ENCODE measurements at places on chromosomes 13 and 19.

GRCh38 chr19:20250121-20250520, 83.1 kb downstream of the ZNF486 start:
- DNase-seq = no peak

DNA sequence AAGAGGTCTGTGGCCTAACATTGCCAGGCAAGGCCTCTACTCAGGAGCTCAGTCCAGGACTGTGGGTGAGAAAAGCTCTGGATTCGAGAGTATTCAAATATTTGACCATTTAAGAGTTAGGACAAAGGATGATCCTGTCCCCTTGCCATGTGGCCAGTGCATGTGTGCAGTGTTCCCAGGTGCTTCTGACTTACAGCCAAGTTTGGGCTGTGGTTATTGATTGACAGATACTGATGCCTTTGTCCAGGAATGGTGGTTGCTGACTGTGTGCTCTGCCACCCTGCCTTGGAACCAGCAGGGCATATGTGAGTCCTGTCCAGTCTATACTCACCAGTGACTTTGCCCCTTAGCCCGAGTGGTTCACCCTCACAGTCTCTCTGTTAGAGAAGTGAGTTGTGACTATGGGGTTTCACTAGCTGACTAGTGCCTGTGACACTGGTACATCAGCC, 51.9 kb downstream of the GARRE1 start:
- DNase-seq = no peak

GRCh38 chr19:1981253-1981652, 34.3 kb downstream of the BTBD2 start:
- no peak for DNase-seq

DNA sequence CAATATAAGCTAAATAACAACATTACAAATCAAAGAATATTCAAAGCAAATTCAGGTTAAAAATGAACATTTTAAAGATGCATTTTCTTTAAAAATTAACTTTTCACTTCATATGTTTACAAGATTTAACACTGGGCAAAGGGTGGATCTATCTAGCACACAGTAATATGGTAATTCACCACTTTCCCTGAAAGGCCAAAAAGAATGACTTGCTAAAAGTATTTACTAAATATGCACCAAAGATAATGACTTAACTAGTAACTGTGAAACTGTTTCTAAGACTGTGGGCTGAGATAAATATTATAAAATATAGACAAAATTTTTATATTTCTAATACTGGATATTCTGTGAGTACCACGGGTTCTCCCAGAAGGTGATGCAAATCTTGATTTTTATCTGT, 4.5 kb upstream of the EEF1AKMT1 start:
- DNase-seq = no peak

DNA sequence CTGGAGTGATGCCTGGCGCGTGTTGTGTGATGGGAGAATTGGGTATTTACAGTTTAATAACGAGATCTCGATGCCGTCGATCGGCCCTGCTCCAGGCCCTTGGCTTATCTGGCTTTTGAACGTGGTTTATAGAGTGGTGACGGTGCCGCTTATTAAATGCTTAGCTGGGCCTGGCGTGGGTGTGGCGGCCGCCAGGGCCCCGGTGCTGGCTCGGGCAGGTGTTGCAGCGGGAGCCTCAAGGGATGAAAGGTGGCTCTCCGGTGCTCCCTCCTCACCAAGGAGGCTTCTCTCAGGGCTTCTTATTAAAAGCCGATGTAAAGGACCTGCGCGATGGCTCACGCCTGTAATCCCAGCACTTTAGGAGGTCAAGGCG, 173.8 kb downstream of the KDM4B start:
- no peak for DNase-seq

GRCh38 chr19:33267706-33268105, 34.6 kb downstream of the CEBPA start:
- DNase-seq = no peak

- no peak for DNase-seq
Observed at GRCh38 chr13:27018882-27019281, 152.7 kb downstream of the USP12 start.

DNA sequence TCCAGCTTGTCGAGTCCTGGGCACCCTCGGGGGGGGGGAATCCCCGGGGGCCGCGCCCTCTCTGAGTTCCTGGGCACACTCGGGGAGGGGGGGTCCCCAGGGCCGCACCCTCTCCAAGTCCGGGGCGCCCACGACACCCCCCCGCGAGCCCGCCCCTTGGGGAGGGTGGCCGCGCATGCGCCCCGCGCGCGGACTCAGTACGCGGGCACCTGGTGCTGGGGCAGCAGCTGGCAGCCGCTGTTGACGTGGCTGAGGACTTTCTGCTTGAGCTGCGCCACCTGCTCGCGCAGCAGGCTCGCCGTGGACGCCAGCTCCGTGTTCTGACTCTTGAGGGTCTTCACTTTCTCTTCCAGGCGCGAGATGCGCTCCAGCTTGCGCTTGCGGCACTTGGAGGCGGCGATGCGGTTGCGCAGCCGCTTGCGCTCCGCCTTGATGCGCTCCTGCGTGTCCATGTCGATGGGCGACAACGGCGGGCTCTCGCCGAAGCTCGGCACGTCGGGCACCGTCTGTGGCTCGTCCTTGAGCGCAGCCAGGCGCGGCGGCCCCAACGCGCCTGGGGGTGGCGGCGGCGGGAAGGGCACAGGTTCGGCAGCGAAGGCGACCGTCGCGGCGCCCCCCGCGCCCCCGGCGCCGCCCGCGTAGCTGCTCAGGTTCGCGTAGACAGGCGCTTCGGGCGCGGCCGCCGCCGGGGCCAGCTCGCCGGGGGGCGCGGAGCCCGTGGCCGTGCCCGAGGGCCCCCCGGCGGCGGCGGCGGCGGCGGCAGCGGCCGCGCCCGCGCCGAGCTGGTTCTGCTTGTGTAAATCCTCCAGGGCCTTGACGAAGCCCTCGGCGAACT, 958 bp downstream of the JUND start:
- peak; percentile 59 for DNase-seq

DNA sequence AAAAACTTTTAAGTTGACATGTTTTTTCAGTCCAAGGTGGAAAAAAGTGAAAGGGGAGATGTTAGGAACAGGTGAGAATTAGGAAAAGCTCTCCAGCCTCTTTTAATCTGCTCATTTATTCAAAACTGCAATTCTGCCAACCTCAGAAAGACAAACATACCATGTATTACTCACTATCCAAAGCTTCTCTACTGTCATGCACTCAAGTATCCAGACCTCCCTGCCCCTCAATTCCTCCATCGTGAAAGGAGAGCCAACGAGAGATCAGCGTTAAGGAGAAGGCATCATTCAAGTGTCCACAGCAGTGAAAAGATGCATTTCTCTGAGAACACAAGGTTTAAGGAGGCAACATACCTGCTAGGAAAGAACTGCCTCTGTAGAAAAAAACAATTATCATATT, 24.5 kb downstream of the DIAPH3 start:
- DNase-seq = no peak

GRCh38 chr19:21823224-21823623, 12.8 kb downstream of the ZNF43 start:
- no peak for DNase-seq

- DNase-seq = no peak
Observed at GRCh38 chr13:80688593-80688992, 347.7 kb upstream of the SPRY2 start.

All from amygdala (tissue), 56 donors.